ENCODE measurements at places on chromosomes 2 and 18. TPM values are rescaled to one million over a fixed set of nuclear protein-coding genes. Genes with fewer than 3 reads are reported as not detected.

SCN2A gene
- total RNA-seq = 2.9 TPM

GKN2 gene
- total RNA-seq = not detected

CXCR1 gene
- total RNA-seq = not detected

UGT1A9 gene
- total RNA-seq = 9.8 TPM

DQX1 gene
- 1.2 TPM for total RNA-seq

EFHD1 gene
- 4.2 TPM for total RNA-seq

SGPP2 gene
- total RNA-seq = 1.8 TPM

PLCL1 gene
- 2.2 TPM for total RNA-seq

FZD7 gene
- 28.3 TPM for total RNA-seq

ZNF514 gene
- 11.8 TPM for total RNA-seq

GMCL1 gene
- 22.5 TPM for total RNA-seq

COL5A2 gene
- total RNA-seq = 344 TPM

MC5R gene
- total RNA-seq = not detected

MAT2A gene
- total RNA-seq = 202 TPM

LAMA1 gene
- 52.7 TPM for total RNA-seq

PROKR1 gene
- not detected for total RNA-seq

B4GALT6 gene
- 14.1 TPM for total RNA-seq

LYPD6 gene
- 11.2 TPM for total RNA-seq

EMX1 gene
- 1.2 TPM for total RNA-seq

RIF1 gene
- total RNA-seq = 30.8 TPM

CENPA gene
- 1.7 TPM for total RNA-seq

UGT1A5 gene
- total RNA-seq = not detected

SFXN5 gene
- 25.7 TPM for total RNA-seq

PRKCE gene
- total RNA-seq = 6.1 TPM

LIPT1 gene
- 5.9 TPM for total RNA-seq

TUBA3E gene
- 18.5 TPM for total RNA-seq

LIMS4 gene
- 0.90 TPM for total RNA-seq

BBS5 gene
- total RNA-seq = 4.2 TPM

HOXD9 gene
- total RNA-seq = 2.9 TPM

ALPI gene
- 3.9 TPM for total RNA-seq

LTBP1 gene
- total RNA-seq = 60.9 TPM

MSTN gene
- 0.04 TPM for total RNA-seq

IL36A gene
- total RNA-seq = not detected

GCA gene
- total RNA-seq = 43.2 TPM

ROCK2 gene
- 59.6 TPM for total RNA-seq

ACVR1C gene
- total RNA-seq = 2.4 TPM

DYTN gene
- not detected for total RNA-seq

SLC4A5 gene
- 1.5 TPM for total RNA-seq

GPR45 gene
- total RNA-seq = not detected

CREB1 gene
- total RNA-seq = 42.0 TPM

CD302 gene
- total RNA-seq = 25.2 TPM

ZNF385B gene
- 2.4 TPM for total RNA-seq

SERPINB13 gene
- not detected for total RNA-seq

ZBTB7C gene
- total RNA-seq = 1.0 TPM

SDC1 gene
- total RNA-seq = 108 TPM

EVX2 gene
- 3.7 TPM for total RNA-seq

PAX3 gene
- total RNA-seq = not detected

CABYR gene
- 5.3 TPM for total RNA-seq

FBXO48 gene
- 0.83 TPM for total RNA-seq

ANKRD30BL gene
- total RNA-seq = not detected

MC2R gene
- total RNA-seq = not detected

CYP26B1 gene
- 6.5 TPM for total RNA-seq

PIGN gene
- total RNA-seq = 42.9 TPM

All from hepatocyte (in vitro differentiated cells).